Motor neuron (in vitro differentiated cells): ENCODE measurements at places on chromosomes 7 and 10. TPM values are rescaled to one million over a fixed set of nuclear protein-coding genes. Genes with fewer than 3 reads are reported as not detected.
A peak's percentile ranks its signal among the peaks of the same experiment; 100 is the strongest.

Gene PIP
- total RNA-seq, result not detected in 2 replicates

Gene CRHR2
- total RNA-seq, result 1.1 and 1.2 TPM in 2 replicates

Gene CCL24
- not detected in 2 replicates for total RNA-seq

Gene PDE1C
- total RNA-seq, result 0.49 and 0.81 TPM in 2 replicates

Gene INPP5F
- 46.8 and 46.9 TPM in 2 replicates for total RNA-seq

GRCh38 chr10:118031351-118032075, 15.2 kb downstream of the RAB11FIP2 start:
- ATAC-seq, result no peak

- ATAC-seq, result peak; percentile 95
These were observed 648.5 kb upstream of the LRRN3 start for GRCh38 chr7:110442381-110442837.

GRCh38 chr7:134593530-134594392, 44.9 kb downstream of the AKR1B15 start:
- no peak for ATAC-seq

GRCh38 chr7:137169282-137169698, 174.2 kb downstream of the PTN start:
- peak; percentile 85 for ATAC-seq

GRCh38 chr7:108094346-108094745, 35.8 kb downstream of the LAMB4 start:
- ATAC-seq, result no peak

GRCh38 chr7:158613481-158613880, 25.9 kb upstream of the PTPRN2 start:
- ATAC-seq, result no peak
